Activated naive CD4-positive, alpha-beta T cell treated with Interleukin-2 at 50 U/mL for 16 hours (primary cell): ENCODE measurements at places on chromosomes 16 and 17.

DNA sequence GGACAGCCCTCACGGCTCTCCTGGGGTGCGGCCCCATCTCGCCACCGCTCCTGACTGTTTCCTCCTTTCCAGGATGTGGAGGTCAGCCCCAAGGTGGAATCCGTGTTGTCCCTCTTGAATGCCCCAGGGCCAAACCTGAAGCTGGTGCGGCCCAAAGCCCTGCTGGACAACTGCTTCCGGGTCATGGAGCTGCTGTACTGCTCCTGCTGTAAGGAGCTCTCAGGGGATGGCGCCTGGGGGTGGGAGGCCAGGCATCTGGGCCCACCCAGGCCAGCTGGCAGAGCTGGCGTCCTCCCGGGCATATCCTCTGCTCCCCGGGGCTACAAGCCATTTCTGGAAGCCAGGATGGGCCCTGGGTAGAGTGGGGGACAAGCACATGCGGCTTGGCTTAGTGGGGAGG, 13.2 kb downstream of the IL34 start:
- DNase-seq, result no peak

DNA sequence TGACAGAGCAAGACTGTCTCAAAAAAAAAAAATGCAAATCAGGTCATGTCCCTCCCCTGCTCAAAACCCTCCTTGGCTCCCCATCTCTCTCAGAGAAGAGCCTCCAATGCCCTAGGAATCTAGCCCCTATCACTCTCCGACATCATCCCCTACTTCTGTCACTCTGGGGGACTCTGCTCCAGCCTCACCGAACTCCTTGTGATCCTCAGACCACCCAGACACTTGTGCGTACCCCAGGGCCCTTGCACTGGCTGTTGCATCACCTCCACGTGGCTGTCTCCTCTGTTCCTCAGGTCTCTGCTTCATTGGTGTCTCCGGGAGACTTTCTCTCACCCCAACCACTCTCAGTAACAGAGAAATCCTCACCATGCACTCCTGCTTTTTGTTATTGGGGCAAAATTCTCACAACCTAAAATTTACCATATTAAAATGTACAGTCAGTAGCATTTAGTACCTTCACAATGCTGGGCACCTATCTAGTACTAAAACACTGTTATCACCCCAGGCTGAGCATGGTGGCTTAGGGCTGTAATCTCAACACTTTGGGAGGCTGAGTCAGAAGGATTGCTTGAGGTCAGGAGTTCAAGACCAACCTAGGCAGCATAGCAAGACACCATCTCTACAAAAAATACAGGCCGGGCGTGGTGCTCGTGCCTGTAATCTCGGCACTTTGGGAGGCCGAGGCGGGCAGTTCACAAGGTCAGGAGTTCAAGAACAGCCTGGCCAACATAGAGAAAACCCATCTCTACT, 15.2 kb downstream of the PLA2G10 start:
- DNase-seq, result no peak

DNA sequence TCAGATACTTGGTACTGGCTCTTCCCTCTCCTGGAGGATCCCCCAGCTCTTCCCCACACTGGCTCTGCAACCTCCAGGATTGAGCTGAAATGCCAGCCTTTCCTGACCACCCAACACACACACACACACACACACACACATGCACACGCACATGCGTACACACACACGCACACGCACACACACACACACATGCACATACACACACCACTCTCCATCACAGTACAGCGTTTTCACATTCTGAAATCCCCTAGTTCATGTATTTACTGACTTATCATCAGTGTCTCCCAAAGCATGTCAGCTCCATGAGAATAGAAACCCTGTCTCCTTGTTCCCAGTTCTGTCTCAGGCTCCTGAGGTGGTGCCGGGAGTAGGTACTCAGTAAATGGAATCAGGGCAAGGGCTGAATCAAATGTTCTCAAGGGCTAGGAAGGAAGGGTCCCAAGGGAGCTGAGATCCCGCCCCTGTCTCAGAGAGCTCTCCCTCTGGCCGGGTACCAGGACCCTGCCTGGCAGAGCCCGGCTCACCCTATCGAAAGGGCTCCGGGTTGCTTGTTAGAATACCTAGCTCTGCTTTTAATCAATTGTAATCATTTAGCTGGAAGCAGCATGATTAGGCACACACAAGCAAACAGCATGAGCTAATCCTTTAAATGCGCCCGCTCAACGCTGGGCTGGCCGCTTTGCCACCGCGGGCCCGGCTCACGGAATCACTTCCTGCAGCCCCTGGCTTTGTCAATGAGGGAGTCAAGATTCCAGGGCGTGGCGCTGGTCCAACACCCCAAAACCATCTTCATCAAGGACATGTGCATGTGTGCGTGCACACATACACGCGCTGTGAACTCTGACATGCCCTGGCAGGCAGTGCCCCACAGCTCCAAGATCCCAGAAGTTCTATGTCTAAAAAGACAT, 140.7 kb downstream of the C16orf78 start:
- DNase-seq, result no peak

DNA sequence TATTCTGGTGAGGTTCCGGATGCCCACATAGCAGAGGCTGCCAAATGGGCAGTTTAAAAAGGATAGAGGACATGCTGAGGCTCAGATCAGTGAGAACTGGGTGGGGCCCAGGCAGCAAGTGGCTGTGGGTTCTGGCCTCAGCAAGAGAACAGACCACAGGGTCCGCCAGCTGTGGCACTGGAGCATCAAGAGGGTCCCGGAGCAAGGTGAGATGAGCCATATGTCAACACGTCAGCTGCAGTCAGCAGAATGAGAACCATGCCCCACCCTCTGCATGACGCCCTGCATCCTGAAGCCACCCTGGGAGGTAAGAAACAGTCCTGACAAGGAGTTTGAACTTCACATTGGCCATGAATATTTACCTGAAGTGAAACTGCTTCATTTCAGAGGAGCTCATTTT, 20.1 kb upstream of the CCL5 start:
- DNase-seq, result no peak

- no peak for DNase-seq
Observed at GRCh38 chr16:55489956-55490265, 10.9 kb downstream of the MMP2 start.

DNA sequence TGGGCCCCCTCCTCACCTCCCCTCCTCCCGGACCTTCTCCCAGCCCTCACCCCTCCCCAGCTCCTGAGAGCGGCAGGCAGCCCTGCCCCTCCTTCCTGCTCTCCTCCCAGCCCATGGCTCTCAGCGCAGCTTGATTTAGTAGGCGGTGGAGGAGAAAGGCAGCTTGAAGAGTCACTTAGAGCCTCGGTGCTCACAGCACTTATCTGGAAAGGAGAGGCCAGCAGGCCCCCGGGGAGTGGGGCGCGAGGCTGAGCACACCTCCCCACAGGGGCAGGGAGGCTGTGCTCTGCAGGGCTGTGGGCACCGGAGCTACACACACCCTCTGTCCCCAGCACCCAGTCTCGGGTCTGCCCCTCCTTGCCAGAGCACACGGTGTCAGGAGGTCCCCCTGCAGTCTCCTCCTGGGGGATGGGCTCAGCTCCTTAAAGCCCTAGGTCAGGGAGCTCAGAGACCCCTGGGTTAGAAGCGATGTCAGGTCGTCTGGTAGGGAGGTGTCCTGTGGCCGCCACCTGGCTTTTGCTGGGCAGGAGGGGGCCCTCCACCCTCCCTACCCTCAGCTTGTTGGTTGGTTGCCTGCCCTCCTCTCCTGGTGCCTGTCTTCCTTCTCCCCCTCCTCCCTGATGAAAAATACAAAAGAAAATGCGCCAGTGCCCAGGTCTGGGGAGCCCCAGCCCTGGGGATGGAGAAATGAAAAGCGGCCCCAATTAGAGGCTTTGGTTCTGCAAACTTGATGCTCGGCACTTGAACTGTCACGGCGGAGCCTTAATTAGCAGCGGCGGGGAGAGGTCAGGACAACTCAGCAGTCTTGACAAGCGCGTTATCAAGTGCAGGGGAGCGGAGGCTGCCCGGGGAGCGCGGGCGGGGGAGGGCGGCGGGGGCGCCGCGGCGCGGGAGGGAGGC, 151.1 kb upstream of the GSE1 start:
- DNase-seq, result peak; percentile 12

DNA sequence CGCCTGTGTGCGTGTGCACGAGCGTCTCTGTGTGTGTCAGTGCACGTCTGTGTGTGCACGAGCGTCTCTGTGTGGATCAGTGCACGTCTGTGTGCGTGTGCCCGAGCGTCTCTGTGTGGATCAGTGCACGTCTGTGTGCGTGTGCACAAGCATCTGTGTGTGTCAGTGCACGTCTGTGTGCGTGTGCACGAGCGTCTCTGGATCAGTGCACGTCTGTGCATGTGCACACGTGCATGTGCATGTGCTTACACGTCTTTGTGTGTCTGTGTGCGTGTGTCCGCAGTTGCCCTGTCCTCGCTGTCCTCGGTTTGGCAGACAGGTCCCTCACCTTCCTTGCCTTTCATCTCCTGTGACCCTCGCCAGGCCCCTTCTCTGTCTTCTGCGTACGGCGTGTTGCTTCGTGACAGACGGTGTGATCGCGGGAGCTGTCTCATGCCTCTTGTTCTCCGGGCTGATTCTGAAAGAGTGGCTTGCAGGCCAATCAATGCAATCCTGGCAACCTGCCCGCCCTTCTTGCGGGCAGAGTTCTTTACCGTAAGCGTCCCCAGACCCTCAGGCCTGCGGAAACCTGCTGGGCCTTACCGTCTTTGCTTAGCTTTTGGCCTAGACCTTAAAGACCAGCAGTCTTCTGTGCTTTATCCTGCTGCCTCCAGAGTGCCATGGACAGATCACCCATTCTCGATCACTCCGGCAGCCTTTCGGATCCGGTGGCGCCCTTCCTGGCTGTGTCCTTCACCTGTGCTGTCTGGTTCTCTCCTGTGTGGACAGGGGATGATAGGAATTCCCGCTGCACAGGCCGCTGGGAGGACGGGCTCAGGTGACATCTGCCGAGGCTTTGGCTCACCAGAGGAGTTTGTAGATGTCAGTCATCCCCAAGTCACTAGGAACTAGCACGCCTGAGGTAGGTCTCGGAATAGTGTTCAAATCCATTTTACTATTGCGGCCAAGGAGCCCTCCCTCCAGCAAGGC, 18.5 kb downstream of the MLYCD start:
- no peak for DNase-seq
